ENCODE measurements at places on chromosomes 13 and 19.

DNA sequence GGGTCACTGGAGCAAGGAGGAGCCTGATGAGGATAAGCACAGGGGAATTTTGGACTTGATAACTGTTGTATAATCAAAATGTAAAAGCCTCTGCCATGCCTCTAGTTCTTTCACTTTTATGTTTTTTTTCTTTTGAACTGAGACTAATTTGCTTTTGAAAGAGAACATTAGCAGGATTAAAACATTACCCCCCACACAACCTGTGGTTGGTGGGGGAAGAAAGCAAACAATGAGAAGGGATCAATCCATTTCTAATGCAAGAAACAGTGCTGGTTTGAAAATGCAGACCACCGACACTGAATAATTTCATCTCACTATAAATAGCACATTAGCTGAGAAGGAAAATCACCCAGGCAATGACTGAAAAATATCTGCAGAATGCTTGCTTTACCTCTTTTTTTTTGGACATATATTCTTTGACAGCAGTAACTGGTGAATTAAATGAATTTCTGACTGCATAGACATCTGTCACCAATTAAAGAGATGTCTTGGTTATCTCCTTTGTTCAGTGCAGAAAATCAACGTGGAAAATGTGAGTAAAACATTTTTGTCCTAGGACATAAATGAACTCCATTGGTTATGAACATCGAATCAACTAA is 48.6 kb upstream of the TRPC4 start:
- no peak for DNase-seq

DNA sequence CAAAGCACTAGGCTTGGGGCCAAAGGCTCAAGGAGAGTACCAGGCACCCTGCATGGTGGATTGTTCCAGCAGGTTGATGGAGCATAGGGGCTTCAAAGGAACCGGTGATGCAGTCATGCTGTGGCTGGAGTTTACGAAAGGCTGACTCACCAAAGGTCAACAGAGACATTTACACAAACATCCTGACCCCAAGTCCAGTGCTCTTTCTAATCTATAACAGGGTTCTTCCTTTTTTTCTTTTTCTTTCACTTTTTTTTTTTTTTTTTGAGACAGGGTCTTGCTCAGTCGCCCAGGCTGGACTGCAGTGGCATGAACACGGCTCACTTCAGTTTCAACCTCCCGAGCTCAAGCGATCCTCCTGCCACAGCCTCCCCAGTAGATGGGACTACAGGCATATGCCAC is 35.6 kb upstream of the TPTE2 start:
- DNase-seq: no peak

- DNase-seq: no peak
These were observed 14.3 kb upstream of the HNRNPUL1 start for GRCh38 chr19:41249707-41250423.

DNA sequence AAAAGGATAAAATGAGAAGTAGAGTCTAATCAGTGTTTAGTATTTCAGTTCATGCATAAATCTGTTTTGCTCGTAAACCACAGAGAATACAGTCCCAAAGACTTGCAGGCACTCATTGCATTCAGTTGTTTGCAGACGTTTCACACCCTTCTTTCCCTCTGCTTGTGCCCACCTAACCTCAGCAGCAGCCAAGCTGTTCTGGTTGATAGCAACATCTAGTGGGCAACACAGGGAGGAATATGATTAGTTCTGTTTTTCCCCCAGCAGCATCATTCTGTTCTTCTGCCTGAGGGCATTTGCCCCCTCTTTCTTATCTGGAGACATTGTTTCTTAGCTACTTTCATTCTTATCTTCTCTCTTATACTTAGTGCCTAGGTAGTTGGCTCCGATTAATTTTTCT is 135.6 kb downstream of the PAN3 start:
- no peak for DNase-seq
